SIG-M5 (cell line): ENCODE measurements at places on chromosomes 5 and 9.

DNA sequence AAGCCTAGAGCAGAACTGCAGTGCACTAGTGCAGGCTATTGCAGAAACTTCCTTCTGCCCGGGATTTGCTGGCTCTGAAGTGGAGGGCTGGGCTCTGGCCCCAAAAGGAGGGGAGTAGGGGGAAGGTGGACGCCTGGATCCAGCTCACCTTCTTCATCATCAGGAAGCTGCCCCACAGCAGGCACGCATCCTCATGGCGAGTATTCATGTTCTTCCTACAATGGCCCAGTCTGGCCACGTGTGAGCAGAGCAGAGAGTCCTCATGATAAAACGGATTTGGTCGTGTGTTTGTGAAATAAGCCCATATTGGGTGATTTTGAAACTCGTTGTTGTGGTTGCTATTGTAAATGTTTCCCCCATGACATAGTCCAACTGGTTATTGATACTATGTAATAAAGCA, 8.2 kb upstream of the GLIPR2 start:
- peak; percentile 36 for DNase-seq

- DNase-seq, result no peak
These were observed 9.7 kb upstream of the PPIC start for GRCh38 chr5:123046222-123046621.

- DNase-seq, result no peak
These were observed at the start of gene PCDHB10 for GRCh38 chr5:141192110-141192725. Gene PCDHB10, plus strand, starts transcription at chr5:141192353. Its CDS starts 200 bp downstream, at chr5:141192553.

- no peak for DNase-seq
These were observed 43.6 kb upstream of the TRMT10B start for GRCh38 chr9:37710046-37710445.

DNA sequence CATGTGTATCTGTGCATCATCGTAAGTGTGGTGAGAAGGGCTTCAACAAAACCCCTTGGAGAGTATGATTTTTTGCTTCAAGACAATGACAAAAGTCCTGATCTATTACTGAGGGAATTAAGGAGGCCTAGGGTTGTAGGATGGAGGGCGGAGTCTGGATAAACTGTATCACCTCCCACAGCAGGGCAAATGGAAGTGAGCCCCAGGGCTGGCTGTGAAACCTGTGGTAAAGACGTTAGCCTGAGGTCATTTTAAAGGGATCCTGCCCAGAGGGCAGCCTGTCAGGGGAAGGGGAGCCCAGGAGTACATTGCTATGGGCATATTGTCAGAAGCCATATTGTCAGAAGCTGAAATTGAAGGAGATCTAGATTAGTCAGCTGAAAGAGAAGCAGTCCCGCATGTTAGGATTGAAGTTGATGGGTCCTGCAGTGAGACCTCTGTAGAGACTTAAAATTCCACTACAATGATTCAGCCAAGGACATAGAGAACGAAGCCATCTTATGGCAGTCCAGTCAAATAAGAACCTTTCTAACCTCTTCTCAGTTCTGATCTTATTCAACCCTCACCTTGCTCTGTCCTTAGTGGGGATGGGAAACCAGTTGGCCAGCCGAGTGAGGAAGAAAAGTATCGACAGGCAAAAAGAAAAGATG, 26.9 kb downstream of the ADGRV1 start:
- no peak for DNase-seq

DNA sequence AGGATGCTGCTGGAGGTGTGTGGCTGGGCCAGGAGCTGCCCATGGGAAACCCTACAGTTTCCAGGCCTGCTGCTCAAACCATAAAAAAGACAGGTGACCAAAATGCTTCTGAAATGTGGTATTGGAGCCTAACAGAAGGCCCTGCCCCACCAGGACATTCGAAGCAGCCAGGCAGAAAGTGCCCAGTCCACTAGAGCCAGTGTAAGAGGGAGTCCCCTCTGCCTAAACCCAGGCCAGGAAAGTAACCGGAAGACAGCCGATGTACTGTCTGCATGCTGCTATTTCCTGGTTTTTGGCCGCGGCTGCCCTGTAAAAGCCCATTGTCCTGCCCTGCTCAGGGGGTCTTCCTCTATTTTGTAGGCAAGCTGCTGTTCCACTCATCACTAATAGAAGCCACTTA, 150.7 kb upstream of the IRX2 start:
- DNase-seq, result no peak

DNA sequence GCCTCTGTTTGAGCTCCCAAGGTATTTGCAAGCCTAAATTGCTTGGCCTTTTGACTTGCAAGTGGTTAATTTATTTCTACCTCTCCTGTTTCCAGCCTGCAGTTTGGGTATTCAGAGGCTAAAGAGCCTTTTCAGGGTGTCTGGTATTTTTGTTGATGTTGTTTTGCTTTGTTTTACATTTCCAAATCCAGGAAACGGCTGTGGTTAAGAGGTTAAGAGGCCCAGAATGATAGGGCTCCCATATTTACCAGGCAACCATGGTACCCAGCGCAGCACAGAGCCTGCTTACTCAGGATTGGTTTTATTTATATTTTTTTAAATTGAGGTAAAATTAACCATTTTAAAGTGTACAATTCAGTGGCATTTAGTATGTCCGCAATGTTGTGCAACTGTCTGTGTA, 92.1 kb downstream of the PDZD2 start:
- DNase-seq, result no peak

- no peak for DNase-seq
These were observed 2.5 kb upstream of the KDM3B start for GRCh38 chr5:138349852-138350562.

DNA sequence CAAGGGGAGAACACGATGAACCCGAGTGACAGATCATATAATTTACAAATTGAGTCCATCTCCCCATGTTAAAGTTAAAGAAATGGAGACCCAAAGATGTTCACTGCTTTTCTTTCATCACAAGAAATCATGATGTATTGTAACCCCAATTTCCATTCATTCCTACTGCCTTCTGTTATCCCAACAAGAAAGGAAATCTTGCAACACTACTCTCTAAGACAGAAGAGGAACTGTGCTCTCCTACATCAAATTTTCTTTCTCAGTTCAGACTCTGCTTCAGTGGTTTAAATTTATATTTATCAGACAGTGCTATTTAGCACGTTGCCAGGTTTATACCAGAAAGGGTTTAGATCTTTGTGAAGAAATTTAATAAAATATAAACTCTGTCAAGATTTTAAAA, 83.8 kb upstream of the RASA1 start:
- DNase-seq, result no peak

GRCh38 chr9:131270171-131271015, 5.9 kb downstream of the FAM78A start:
- DNase-seq, result peak; percentile 70

GRCh38 chr9:129932303-129933151, 97.3 kb downstream of the USP20 start:
- DNase-seq, result no peak

- no peak for DNase-seq
These were observed 531.5 kb downstream of the CSNK1G3 start for GRCh38 chr5:124043456-124043855.

- DNase-seq, result no peak
These were observed 50.9 kb downstream of the UBE2R2 start for GRCh38 chr9:33867747-33868439.

DNA sequence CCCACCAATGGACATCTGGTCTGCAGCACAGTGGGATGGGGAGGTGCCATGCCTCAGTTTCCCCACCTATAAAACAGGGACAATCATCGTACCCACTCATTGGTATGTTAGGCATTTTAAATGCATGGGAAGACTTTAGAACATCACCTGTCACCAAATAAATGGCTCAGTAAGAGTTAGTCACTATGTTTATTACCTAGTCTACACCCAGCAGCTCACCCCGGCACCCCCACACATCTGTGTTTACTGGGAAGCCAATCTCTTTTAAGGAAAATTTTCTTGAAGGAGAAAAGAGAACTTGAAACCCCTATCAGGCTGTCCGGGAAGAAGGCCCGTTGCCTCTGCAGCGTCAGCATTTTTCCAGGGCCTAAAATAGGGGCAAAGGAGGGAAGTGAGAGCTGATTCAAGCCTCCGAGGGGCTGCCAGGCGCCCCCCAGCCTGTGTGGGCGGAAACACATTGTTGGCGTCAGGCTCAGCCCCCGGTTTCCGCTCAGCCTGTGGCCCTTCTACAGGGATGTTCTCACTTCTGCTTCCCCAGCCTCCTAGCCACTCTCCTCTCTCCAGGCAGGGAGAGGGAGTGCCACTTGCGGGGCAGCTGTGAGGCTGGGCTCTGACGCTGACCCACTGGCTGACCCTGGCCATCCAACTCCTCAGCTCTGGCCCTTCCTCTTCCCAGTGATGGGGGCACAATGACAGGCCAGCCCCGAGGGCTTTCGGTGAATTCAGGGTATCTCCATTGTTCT, 4.6 kb downstream of the CSF1R start:
- peak; percentile 55 for DNase-seq

- DNase-seq, result no peak
These were observed 259.7 kb upstream of the IRX2 start for GRCh38 chr5:3010953-3011763.

DNA sequence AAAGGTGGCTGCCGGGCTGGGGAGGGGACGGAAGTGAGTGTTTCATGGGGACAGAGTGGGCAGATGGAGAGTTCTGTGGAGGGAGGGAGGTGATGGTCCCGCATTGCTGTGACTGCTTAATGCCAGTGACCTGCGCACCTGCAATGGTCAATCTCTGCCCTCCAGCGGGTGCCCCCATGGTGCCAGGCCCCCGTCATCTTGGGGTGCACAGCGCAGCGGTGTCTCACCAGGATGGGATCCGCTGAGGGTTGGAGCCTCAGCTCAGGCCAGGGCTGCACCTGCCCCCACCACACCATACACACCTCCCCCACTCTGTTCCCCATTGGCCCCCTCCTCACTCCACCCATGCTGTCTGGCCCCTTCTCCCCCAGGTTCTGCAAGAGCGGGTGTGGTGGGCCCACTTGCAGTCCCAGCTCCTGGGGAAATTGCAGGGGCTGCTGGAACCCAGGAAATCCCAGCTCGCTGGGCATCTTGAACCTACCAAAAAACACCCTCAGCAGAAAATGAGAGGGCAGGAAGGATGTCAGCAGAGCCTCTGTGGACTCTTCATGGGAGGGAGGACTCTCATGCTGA, 12.1 kb upstream of the CAMSAP1 start:
- no peak for DNase-seq

DNA sequence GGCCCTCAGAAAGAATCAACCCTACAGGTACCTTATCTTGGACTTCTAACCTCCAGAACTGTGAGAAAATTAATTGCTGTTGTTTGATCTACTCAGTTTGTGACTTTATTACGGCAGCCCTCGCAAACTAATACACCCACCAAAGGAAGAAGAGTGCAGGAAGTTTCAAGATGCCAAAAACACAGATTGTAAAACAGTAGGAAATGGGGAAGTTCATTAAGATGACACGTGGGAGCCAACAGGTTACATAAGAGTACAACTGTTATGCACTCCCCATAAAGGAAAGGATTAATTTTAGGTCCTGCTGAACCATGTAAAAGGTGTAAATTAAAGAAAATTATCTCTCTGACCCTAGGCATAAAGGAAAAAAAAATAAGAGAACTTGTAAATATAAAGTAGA, 294.3 kb downstream of the EPB41L4A start:
- no peak for DNase-seq

GRCh38 chr9:104993291-104993963, 65.5 kb upstream of the ABCA1 start:
- DNase-seq, result no peak

DNA sequence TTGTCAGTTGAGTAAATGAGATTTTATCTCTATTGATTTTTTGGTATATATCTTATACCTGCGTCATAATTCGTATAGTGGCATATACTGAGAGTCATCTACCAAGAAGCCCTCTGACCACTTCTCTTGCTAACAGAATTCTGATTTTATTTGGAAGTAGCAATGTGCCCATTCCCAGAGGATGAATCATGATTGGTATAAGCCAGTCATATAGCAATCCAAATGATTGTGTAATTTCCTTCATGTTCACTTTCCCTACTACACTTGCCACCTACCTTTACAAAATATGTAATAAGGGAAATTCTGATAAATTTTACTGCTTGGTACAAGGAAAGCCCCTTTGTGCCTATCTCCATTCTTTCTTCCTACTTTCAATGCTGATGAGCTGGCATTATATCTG, 16.1 kb upstream of the ZNF462 start:
- no peak for DNase-seq

DNA sequence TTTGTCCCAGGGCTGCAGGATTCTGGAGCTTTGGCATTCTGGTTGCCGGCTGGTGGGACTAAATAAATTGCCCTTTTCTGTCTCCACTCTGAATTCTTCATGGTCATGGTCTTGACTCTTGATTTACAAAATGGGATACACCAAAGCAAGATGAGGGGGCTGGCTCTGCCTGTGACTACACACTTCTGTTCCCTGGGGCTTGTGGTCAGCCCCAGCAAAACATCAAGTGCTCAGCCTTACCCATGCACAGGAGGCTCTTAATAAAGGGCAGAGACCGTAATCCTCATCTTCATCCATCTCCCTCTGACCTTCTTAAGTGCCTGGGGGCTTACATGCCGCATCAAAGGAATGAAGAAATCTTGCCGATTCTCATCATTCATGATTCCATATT, 198.0 kb downstream of the GNA14 start:
- no peak for DNase-seq

DNA sequence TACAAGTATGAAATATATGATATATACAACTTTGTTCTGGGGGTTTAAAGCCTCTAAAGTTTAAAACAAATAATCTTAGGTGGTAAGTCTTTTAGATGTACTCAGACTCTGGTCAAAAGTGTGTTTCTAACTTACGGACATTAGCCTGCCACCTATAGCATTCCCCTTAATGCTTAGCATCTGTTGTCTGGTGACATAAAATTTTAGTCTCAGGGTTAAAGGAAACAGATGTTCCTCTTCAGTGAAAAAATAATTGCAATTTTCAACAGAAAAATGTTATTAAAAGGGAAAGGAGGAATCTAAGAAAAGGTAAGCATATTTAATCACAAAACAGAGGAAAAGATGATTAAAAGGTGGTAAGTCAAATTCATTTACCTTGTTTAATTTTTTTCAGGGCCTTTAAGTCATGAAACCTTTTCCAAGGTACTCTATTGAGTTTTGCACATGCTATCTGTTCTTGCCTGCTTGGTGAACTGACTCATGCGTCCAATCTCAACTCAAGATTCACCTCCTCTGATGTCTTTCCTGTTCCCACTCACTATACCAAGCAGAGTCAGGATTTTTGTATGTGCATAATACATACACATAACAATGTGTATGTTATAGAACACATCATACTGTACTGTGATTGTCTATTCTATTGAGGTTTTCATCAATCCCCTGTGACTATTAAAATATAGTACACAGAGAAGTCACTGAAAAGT, 7.9 kb downstream of the TMEM167A start:
- DNase-seq, result no peak

DNA sequence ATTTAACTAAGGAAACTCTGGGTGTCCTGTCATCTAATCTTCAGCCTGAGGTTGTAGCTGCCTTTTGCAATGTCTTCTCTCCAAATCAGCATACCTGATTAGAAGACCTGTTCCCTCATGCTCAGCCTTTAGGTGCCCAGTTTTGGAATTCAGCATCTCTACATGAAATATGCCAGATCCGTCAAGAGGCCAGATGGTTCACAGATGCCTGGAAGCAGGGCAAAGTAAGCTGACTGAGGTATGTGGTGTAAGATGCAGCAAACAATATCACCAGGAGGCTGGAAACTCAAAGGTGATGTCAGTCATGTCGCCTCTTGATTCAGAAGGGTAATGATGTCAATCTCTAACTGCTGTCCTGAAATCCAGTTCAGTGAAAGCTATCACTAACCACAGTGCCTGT, 324.4 kb downstream of the PRELID2 start:
- no peak for DNase-seq

GRCh38 chr9:123611226-123611625, 255.2 kb downstream of the CRB2 start:
- DNase-seq, result no peak
